Breast epithelium (tissue), 4 donors: ENCODE measurements at places on chromosomes 3 and 15. TPM values are rescaled to one million over a fixed set of nuclear protein-coding genes. Genes with fewer than 3 reads are reported as not detected.
A peak's percentile ranks its signal among the peaks of the same experiment; 100 is the strongest.

DNA sequence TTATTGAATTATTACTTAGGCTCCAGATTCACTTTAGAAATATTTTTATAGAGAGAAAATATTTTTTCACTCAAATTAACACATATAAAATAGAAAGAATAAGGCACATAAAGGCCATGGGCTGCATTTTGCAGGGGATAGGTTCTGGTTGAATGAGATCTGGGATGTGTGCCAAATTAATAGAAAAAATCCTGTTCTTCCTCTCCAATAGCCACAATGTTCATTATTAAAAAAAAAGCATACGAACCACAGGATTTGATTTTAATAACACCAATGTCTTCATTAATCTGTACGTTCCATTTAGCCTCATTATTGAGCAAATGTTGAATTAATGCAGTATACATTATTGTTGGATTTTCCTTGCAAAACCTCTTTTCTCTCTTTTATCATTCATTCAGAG is 622.8 kb upstream of the AGTR1 start:
- no peaks in the 10 kb centered on the region for H3K36me3 ChIP-seq
- no peaks in the 10 kb centered on the region for H3K27me3 ChIP-seq
- H3K4me3 ChIP-seq, result no peak overlapping the region
- H3K4me1 ChIP-seq, result no peaks in the 10 kb centered on the region
- no peak for DNase-seq
- no peak overlapping the region for H3K27ac ChIP-seq

CHL1 gene
- 40.3 TPM for total RNA-seq

DNA sequence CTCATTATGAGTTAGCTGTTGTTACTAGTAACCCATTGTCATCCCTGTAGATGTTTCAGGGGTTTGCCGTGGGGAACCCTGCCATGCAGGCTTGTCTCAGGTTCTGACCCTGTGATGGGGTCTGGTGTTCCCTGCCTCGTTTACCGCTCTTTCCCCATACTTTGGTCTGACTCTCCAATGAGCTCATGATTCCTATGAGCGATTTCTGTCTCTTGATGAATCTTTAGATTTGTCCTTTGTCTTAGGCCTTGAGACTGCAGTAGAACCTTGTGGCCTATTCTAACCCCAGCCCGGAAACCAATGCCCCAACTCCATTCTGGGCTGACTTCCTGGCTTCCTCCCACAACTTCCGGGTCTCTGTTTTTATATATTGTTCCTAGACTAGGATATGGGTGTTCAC is 11.3 kb upstream of the IQGAP1 start:
- H3K4me1 ChIP-seq, result no peaks in the 10 kb centered on the region
- H3K27ac ChIP-seq, result no peak overlapping the region
- no peak for DNase-seq
- no peaks in the 10 kb centered on the region for H3K27me3 ChIP-seq
- H3K36me3 ChIP-seq, result no peaks in the 10 kb centered on the region
- H3K4me3 ChIP-seq, result no peak overlapping the region

DNA sequence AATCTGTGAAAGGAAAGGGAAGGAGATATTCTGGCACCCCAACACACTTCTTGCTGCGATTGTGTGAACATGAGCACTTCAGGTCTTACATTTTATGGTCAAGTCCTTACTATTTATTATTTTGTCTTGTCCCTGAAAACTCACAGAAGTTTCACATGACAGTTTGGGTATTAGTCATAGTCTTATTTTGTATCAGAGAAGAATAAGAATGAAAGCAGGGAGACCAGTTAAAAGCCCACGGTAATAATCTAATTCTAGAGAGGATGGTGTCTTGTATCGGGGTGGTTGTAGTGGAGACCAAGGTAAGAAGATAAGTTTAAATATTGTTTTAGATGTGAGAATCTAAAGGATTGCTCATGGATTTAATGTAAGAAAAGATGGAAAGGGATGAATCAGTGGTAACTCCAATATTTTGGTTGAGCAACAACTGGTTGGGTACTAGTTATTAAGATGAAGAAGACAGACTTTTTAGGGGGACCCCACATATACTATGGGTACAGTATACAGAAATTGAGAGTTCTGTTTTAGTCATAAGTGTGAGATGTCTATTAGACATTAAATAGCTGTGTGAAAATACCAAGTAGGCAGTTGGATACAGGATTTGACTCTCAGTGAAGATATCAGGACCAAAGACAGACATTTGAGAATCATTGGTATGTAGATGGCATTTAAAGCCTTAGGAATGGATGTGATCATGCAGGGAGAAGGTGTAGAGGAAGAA is 227.6 kb downstream of the MFSD1 start:
- no peak overlapping the region for H3K27ac ChIP-seq
- no peaks in the 10 kb centered on the region for H3K36me3 ChIP-seq
- H3K4me1 ChIP-seq, result no peaks in the 10 kb centered on the region

- no peak overlapping the region for H3K4me3 ChIP-seq
- H3K4me1 ChIP-seq, result no peaks in the 10 kb centered on the region
- no peaks in the 10 kb centered on the region for H3K27me3 ChIP-seq
- no peaks in the 10 kb centered on the region for H3K36me3 ChIP-seq
- peak; percentile 77 for DNase-seq
- H3K27ac ChIP-seq, result no peak overlapping the region
These were observed 28.0 kb upstream of the LACTB start for GRCh38 chr15:63093486-63094205.

DNA sequence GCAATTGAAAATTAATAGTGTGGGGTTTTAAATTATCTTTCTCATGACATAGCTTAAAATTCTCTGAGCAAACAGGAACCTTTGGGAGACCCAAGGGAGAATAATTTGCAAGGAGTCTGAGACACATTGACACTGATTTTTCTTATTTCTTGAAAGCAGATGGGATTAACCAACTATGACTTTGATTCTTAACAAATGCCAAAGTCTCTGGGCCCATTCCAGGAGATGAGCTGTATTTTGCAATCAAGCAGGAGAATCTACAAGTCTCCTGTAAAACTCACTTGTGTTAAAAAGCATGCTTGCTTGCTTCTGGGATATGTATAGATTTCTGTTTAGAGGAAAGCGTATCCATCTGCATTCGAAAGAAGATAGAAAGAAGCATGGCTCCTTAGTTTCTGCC is 71.3 kb upstream of the STT3B start:
- H3K27me3 ChIP-seq, result no peaks in the 10 kb centered on the region
- H3K4me1 ChIP-seq, result no peaks in the 10 kb centered on the region
- no peak overlapping the region for H3K4me3 ChIP-seq
- no peak overlapping the region for H3K27ac ChIP-seq
- no peaks in the 10 kb centered on the region for H3K36me3 ChIP-seq

- H3K27me3 ChIP-seq, result no peaks in the 10 kb centered on the region
- no peak for DNase-seq
- H3K36me3 ChIP-seq, result no peaks in the 10 kb centered on the region
- H3K27ac ChIP-seq, result no peak overlapping the region
These were observed 99.5 kb downstream of the DNAJB8 start for GRCh38 chr3:128367221-128367620.

- no peaks in the 10 kb centered on the region for H3K27me3 ChIP-seq
- no peaks in the 10 kb centered on the region for H3K4me1 ChIP-seq
- H3K36me3 ChIP-seq, result no peaks in the 10 kb centered on the region
- H3K4me3 ChIP-seq, result no peak overlapping the region
These were observed 13.1 kb upstream of the OSBPL11 start for GRCh38 chr3:125608419-125608818.
